Uterine smooth muscle cell (primary cell): ENCODE measurements at places on chromosomes 11 and 22. TPM values are rescaled to one million over a fixed set of nuclear protein-coding genes. Genes with fewer than 3 reads are reported as not detected.

The TRIM51G gene
- not detected in 2 replicates for total RNA-seq

The LRRC4C gene
- under 0.01 and 0.11 TPM in 2 replicates for total RNA-seq

The PLET1 gene
- total RNA-seq, result not detected in 2 replicates

The MIOX gene
- total RNA-seq, result not detected in 2 replicates

The RIMBP3C gene
- 0.11 and 0.25 TPM in 2 replicates for total RNA-seq

The HBE1 gene
- not detected in 2 replicates for total RNA-seq

The XBP1 gene
- total RNA-seq, result 303 and 354 TPM in 2 replicates
